Activated CD4-positive, CD25-positive, alpha-beta regulatory T cell treated with anti-CD3 and anti-CD28 coated beads, Interleukin-2, amount 50 U/mL, for 16 hours (primary cell): ENCODE measurements at places on chromosomes 5 and 9.

DNA sequence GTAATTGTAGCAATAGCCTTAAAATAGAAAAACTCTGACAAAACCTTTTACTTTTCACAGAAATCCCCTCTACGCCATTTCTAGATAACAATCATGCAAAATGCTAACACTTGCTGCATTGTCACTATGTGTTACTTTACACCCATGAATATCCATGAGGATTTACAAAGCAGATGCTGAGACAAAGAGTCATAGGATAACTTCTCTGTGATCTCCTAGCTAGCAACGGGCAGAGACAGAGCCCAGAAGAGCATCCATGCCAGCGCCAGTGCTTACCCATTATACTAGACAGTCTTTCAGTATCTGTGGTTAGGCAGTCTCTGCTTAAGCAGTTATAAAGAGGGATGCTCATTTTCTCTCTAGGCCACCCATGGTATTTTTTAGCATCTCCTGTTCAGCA lies 474.1 kb downstream of the CAAP1 start:
- DNase-seq, result no peak

DNA sequence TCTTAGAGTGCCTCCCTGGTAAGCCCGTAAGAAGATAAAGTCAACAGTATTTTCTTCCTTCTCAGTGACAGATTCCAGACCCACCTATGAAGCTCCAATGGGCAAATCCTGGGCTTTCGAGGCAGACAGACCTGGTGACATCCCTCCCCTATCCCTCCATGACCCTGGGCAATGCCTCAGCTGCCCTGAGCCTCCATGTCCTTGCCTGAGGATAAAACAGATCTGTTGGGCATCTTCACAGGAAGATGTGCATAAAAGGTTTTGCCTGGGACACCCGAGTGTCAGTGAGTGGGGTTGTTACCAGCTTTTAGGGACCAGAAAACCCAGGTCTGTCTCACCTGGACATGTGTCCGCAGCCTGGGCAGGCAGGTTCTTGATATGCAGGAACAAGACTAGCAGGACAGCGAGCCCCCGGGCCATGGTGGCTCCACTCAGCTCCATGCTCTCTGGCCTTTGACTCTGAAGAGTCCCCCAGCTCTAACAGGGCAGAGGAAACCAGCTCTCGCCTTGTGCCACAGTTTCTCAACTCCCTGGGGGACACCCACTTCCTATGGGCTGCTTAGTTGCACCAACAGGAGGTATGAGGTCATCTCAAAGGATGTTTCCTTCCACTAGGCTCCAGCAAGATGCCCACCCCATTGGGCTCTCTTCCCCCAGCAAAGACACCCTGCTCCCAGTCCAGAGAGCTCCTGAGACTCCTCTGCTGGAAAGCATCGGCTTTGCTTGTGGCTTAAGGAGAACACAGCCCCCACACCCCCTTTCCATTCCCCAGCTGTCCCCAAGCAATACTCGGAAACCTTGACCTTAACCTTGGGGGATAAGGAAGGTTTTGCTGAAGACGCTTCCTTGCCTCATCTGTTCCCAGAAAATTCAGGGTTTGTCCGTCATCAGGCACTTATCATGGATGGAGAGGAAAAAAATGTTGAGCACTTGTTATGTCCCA lies at the start of gene FCN1:
TSS of gene FCN1 (minus strand) at position 482 of the 943 bp plus-strand sequence. CDS start at position 441, 41 bp downstream.
- no peak for DNase-seq

DNA sequence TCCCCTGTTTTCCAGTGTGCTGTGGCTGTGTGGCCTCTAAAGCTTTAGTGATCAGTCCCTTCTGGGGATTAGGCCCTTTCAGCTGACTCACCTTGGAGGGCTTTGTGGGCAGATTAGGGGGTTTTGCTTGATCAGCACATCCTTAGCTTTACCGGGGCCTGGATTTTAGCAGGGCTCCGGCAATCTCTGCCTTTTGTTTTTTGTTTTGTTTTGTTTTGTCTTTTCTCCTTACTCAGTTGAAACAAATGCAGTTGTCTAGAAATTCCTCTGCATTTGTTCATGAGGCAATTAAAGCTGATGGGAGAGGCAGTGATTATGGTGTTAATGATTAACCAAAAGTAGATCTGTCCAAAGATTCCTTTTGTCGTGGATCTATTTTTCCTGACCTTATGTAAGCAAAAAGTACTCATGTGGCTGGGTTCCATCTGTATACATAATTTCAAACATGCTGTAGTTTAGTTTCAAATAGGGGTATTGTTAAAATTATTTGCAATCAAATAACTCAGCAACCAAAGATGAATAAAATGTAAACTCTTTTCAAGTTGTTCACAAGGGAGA lies 5.2 kb upstream of the TDRD7 start:
- DNase-seq, result no peak

DNA sequence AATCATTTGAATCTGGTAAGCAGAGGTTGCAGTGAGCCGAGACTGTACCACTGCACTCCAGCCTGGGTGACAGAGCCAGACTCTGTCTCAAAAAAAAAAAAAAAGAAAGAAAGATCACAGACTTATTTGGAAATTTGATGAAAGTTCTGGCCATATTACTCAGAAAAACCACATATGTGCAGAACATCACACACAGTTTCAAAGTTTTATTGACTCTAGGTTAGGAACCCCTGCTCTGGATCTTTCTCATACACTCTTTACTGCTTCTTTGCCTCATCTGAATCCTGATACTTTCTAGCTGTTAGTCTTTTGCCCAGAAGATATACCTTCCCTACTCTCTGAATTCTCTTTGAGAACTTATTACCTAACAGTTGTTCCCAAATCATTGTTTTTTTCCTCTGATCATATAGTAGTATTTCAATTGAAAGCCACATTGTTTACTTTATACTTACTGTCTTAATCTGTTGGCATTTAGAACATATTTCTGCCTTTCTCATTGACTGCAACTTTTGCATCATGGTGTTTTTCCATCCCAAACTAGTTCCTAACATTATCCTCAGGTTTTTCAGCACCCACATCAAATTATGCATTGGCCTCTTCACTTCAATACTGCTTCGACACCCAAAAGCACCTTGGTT lies 68.7 kb downstream of the LNPEP start:
- no peak for DNase-seq

DNA sequence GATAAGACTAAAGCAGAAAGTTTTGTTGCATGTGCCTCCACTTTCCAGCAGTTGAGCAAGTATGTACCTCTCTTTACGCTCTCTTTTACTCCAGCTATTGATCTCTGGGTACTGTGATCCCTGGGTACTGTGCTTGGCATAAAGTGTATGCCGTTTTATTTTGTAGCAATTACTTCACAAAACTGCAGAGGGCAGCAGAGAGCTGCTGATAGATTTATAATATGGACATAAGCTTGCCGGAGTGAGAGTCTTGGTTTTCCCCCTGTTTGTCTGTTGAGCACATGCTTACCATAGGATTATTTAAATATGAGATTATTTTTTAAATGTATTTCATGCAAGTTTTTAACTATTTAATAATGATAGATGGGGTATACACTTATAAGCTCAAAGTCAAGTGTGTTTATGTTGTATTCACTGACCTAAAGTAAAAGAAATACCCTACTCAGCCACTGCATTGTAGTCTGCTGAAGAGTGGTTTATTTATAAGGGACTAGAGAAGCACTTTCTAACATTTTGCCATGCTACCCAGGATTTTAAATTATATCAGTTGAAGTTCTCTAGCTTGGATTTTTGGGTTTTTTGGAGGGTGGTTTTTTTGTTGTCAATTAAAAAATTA lies 13.0 kb downstream of the TTC1 start:
- peak; percentile 33 for DNase-seq

- no peak for DNase-seq
Measured at GRCh38 chr9:38527503-38527902, 92.9 kb downstream of the ANKRD18A start.

GRCh38 chr5:159917994-159918393 lies 1.7 kb downstream of the ADRA1B start:
- DNase-seq, result no peak

DNA sequence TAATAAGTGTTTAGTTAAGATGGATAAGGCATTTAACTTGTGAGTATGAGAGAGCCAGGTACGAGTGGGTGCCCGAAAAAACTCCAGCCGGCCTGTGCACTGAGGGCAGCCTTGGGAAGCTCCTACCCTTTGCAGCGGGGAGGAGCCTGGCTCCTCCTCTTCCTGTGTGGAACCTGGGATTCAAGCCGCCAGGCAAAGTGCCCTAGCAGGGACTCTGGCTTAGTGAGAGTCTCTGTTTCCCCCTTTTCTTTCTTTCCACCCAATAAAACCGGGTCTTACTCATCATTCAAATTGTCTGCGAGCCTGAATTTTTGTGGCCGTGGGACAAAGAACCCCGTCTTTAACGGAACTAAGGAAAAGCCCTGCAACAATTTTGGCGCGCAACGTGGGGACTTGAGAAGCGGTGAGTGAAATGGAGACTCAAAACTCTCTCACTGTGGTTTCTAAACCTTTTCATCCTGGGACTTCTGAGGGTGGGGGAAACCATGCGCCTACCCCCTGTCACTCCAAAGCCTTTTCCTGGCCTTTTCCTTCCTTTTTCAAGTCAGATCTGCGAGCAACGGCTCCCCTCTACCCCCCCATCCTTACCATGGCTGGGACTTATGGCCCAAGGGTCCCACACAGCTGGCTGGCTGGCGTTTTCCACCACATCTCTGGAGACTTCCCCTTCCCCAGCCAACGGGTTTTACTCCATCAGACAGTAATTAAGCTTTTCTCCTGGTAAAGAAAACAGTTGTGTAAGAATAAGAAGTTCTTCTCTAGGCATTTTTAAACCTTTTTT lies 535.7 kb upstream of the ACO1 start:
- no peak for DNase-seq

DNA sequence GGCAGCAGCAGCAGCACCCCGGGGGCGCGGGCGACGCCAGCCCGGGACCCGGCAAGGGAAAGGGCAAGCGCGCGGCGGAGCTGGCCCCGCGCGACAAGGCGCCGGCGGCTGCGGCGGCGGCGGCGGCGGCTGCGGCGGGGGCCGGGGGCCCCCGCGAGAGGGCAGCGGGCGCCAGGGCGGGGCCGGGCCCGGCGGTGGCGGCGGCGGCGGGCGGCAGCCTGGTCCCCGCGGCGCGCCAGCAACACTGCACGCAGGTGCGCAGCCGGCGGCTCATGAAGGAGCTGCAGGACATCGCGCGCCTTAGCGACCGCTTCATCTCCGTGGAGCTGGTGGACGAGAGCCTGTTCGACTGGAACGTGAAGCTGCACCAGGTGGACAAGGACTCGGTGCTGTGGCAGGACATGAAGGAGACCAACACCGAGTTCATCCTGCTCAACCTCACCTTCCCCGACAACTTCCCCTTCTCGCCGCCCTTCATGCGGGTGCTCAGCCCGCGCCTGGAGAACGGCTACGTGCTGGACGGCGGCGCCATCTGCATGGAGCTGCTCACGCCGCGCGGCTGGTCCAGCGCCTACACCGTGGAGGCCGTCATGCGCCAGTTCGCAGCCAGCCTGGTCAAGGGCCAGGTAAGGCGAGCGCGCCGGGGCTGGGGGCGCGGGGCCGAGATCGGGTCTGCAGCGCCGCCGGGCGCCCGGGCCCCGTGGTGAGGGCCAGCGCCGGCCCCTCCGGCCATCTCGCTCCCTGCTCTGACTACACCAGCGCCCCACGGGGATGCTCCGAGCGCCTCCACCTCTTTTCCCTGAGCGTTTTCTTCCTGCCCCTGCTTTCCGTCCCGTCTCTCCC lies at the start of gene UBE2QL1:
TSS of gene UBE2QL1 (plus strand) at position 238 of the 843 bp plus-strand sequence. CDS start at position 273, 35 bp downstream.
- no peak for DNase-seq

- no peak for DNase-seq
Measured at GRCh38 chr9:111925784-111926183, 29.2 kb downstream of the UGCG start.

DNA sequence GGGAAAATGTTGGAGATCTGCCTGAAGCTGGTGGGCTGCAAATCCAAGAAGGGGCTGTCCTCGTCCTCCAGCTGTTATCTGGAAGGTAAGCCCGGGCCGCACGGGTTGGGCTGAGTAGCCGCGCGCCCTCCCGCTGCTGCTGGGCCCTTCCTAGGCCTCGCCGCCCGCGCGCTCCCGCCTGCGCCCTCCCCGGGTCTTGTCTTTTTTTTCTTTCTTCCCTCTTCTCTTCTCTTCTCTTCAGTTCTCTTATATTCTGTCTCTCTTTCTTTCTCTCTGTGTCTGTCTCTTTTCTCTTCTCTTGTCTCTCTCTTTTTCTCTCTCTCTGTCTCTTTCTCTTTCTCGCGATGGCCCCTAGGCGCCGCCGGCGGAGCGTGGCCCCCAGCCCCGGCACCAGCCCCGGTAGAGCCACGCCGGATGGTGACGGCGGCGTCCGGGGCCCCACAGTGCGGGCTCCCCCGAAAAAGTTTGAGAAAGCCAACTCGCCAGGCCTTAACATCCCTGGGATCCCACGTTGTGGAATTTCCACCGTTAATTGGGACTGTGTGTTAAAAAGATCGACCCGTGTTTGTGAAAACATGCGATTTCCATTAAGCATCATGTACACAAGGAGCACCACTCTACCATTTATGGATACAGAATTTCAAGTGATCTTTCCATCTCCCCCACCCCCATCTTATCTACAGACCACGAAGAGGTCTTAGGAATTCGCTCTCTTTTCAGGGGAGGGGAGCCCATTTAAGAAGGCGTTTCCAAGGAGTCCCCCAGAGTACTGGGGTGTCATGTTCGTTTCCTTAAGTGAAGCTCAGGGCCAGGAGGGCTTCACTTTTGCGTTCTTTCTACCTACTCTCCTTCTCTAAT lies 616 bp downstream of the ABL1 start:
- DNase-seq, result no peak

GRCh38 chr9:97855486-97855875 lies 2.5 kb downstream of the FOXE1 start:
- no peak for DNase-seq

DNA sequence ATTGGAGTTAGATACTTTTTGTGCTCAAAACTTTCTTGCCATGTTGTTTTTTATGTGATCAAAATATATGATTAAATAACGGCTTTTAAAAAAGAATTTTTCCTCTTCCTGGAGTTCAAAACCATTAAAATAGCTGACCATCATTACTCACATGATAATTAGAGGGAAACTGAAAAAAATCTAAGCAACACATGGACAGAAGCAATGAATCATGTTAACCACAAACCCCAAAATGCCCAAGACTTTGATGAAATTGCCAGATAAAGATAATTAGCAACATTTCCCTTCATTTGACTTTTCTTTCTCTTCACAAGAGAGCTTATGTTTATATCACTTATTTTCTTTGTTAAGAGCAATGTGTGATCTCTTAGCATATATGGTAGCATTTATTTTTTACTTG lies 1294.2 kb downstream of the EFNA5 start:
- DNase-seq, result no peak
